ENCODE measurements at places on chromosomes 5 and 9.

GRCh38 chr5:78756858-78757257, 108.3 kb upstream of the LHFPL2 start:
- no peak for DNase-seq

DNA sequence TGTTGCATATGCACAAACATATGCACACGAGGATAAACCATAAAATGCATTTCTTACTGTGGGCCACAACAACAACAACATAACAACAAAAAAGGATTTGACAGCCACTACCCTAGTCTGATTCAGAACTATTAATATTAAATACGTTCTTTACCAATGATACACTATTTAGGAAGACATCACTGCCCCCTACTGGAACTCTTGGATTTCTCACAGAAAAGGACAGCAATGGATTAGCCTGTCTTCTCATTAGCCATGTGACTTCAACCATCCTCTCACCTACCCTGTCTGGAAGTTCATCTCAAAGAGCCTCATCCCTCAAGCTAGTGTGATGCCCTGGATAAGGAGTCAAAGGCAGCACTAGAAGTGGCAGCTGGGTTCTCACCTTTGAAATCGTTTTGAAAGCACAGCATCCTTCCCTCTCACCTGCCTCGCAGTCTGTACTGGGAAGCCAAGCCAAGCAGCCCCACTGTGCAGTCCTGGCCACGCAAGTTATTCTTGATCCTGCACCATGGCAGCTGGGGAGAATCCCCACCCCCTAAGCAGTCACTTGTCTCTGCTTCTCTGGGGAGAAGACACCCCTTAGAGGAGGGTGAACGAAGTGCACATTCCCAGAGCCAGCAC, 64.6 kb downstream of the SH3TC2 start:
- DNase-seq = no peak

GRCh38 chr5:153835891-153836515, 202.7 kb downstream of the FAM114A2 start:
- DNase-seq = no peak

- DNase-seq = no peak
These were observed 246.8 kb downstream of the MSX2 start for GRCh38 chr5:174971210-174971609.

DNA sequence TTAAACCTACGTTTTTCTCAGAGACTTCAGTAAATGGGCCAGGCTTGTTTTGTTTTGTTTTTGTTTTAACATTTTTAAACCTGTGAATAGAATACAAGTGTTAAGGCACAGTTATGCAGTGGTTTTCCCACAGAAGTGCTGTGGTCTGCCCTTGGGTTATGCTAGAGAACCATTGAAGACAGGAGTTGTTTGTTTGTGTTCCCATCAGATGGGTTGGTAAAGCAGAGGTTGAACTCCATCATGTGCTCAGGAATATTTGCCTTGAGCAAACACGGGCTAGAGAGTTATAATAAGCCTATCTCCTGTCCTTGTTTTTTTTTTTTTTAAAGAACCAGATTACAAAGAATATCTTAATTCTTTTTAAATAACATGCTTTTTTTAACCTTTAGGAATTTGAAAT, 28.5 kb downstream of the RHOBTB3 start:
- no peak for DNase-seq

DNA sequence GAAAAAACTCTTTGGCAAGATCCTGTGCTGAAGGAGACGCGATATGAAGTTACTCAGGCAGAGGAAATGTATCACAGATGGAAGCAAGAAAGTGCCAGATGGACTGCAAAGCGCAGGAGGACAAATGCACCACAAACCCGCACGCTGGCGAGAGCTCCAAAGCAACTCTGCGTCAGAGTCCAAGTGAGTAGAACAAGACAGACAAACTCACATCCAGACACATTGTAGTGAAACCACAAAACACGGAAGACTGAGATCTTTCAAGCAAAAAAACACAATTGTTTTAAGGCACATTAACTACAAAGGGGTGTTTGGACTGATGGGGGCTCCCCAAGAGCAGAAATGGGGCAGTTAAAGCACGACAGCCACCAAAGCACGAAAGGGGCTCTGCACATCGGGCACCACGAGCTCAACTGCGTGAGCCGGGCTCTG, 39.2 kb upstream of the NKD2 start:
- no peak for DNase-seq

DNA sequence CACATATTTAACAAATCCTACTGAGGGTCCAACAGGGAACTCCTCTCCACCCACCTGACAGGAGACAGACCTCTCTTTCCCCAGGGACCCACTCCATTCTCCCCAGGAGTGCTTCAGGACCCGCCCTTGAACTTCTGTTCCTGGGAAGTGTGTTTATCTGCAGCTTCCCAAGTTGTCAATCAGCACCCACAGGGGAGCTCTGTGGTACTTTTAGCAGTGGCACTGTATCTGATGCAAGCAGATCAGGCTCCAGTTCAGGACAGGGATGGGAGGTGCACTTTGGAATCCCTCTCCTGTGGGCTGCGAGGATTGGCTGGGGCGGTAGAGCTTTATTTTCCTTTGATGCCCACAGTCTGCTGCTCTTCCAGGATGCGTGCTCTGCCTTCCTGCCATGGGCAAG, 8.7 kb downstream of the GALNT10 start:
- DNase-seq = no peak

DNA sequence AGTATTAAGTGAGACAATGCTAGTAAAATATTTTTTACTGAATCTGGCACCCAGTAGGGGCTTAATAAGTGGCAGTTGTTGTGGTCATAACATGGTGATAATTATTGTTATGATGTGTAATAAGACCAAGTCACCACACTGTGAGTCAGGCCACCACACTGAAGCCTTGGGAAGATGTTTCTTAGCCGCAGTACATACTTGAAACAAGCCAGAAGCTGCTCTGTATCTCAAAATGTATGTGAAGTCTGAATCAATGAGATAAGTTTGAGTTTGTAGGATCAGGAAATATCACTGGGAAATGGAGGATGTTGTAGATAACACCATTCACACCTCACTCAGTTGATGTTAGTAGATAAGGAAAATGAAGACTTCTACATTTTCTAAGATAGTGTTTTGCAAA, 51.3 kb upstream of the PTPN3 start:
- DNase-seq = no peak

DNA sequence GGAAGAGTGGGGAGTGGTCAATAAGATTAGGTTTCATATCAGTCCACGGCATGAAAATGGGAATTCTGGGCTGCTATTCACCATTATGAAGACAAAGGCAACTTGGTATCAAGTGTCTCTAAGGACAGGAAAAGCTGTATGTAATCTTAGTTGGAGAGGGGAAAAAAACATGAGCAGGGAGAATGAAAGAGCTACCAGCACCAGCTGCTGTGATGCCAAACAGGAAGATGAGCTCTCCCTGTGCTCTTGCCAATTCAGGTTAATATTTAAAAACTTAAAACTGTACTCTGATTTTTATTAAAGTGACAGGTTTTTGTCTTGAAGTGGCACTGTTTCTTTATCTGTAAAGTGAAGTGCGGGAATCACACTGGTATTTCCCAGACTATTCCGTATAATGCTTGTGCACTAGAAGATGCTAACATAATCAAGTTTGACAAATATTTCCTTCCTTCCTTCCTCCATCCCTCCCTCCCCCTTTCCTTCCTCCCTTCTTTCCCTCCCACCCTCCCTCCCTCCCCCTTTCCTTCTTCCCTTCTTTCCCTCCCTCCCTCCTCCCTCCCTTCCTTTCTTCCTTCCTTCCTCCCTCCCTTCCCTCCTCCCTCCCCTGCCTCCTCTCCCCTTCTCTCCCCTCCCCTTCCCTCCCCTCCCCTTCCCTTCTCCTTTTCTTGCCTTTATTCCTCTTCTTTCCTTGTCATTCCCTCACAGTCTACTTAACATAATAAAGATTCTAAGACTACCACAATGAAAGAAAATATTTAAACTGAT, 1383.0 kb upstream of the C9orf72 start:
- DNase-seq = no peak

DNA sequence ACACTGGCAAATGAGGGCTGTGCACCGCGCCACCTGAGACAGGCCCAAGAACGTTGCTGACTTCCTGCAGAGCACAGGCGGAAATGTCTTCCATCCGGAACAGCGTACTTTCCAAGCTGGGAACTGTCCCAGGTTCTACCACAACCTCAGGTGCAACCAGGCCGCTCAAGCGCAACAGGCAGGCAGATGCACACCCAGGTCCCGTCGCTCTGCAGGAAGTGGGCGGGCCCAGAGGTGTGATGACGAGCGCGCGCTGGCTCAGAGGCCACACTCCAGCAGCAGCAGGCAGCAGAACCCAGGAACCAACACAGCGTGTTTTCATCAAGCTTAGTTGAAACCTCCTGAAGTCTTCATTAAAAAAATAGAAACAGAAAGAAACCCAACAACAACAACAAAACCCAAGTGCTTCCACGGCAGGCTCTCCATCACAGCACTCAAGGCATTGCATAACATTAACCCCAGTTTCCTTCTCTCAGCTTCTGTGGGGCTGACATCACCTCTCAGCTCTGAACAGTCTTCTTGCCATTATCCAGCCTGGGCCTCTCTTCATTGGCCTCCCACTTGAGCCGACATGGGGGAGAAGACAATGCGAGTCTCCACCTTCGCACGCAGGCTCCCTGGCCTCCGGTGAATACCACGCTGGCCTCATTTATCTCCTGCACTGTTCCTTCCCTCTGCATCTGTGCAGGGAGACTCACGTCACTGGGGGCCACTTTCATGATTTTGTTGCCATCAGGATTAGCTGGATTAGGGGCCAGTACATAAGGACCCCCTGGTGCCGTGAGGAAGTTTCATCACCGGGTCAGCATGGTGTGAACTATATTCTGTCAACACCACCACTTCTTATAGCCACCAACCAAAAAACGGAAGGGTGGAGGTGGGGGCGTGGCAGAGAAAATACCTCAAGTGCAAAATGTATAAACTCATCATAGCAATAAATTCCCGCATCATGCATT, 22.1 kb downstream of the PTCH1 start:
- DNase-seq = no peak

DNA sequence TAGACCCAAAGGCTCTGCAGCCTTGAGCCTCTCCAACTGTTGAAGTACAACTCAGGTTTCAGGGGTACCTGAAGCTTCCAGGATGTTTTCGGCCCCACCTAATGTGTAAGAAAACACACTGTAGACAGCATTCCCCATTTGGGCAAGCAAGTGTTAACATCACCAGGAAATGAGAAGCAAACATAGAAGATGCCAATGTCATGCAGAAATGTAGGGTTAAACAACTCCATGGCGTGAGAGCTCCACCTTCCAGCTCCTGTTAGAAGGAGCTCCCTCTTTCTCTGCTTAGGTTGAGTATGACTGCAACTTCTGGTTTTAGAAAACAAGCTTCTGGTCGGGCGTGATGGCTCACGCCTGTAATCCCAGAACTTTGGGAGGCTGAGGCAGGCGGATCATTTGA, 31.0 kb upstream of the DENND1A start:
- DNase-seq = no peak

DNA sequence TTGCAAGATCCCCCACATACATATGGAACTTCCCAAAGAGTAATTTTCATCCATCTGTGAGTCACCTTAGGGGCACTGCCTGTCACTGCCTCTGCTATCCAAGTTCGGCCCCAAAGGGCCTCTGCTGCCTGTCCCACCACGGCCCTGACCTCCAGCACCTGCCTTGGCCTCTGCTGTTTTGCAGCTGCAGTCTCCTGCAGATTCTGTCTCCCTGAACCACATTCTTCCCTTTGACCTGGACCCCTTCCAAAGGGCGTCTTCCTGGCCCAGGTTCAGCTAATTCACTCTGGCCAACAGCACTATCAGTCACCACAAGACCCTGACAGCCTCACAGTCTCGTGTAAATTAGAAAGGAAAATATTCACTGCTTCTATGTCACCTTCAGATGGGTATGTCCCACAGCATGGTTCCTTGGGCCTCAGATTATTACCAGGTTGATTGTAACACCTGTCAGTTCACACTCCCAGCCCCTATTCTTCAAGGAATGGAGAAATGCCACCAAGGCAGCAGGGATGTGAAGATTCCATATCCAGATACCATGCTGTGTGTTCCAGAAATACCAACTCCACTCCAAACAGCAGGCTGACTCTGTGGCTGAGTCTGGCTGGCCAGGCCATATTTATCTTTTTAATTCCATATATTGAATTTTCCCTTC, 479.3 kb downstream of the ARHGEF28 start:
- DNase-seq = no peak

DNA sequence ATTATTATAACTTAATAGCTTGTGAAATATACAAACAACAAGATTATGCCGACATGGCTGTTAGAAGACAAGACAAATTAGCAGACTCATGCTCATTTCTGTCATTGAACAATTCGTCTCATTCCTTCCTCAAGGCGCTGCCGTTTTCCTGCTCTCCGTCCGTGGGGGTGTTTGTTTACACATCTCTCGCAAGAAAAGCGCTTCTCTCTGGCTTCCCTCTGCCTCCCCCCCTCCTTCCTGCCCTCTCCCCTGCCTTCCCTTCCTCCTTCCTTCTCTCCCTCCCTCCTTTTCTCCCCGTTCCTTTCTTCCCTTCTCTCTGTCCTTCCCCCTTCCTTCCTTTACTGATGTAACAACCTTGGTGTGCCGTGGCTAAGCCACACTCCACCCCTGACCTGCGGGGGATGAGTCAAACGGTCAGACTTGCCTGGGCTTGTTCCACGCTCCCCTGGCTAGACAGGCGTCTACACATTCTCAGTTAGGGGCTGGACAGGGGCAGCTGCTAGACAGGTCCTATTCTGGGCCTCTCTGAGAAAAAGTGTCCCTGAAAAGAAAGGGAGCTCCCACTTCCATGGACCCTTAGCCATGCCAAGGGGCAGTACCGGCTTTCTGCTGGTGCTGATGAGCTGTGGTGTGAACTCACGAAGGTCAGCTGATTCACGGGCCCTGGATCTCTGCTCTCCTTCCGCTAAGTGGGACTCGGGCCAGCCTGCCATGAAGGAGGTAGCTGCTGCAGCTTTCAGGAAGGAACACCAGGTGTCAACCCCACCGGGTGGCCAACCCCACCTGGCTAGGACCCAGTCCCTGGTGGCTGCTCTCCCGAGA, 32.0 kb upstream of the SPTLC1 start:
- DNase-seq = no peak

- DNase-seq = no peak
These were observed 83.0 kb upstream of the TNC start for GRCh38 chr9:115200711-115201505.

DNA sequence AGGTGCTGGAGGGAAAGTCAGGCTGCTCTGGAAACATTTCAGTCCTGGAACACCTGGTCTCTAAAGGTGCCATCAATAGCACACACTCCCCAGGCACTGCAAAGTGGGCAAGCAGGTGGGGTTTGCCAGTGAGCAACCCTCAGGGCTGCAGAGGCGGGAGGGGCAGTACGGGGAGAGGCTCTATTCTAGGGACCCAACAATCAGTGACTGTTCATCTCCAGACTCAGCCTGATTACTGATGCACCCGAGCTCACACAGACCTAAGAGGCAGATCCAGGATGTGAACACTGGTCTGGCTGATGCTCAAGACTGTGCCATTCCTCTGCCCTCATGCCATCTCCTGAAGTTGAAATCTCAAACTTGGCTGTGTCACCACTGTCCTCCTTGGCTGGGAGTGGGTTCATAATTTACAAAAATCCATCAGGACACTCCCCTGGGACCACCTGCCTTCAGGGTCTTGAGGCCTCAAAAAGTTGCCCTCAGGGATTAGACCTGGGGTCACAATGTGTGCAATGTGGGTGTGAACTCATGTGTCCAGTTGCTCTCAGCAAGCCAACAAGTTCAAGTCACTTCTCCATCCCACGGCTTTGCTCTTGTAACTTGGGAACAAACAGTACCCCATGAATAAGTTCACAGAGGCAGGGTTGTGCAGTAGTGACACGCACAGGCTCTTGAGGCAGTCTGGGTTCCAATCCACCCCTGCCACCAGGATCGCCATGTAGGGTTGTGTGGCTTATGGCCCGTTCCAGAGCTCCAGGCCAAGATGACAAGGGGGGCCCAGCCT, 19.9 kb upstream of the KCNMB1 start:
- no peak for DNase-seq

- no peak for DNase-seq
These were observed 50.8 kb downstream of the ITGA1 start for GRCh38 chr5:52838326-52839015.

- no peak for DNase-seq
These were observed 173.0 kb upstream of the FBXL7 start for GRCh38 chr5:15326932-15327331.

Measured in left forelimb (tissue), 1 donor.